ENCODE measurements at places on chromosomes 3 and 15.

DNA sequence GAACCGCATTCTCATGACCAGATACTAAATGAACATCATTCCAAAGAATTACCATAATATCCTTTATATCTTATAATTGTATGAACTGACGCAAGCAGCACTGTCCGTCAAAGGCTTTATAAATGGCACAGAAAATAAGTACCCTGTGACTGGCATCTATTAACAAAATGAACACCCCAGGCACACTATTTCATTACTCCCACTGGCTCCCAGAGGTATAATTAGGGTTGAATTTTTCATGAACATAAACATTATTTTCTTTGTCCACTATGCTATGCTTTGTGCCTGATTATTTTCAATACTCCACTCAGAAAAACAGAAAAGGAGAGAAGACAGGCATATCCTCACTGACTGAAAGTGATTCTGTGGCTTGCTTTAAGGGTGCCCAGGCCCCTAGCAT, 71.1 kb downstream of the LYZL4 start:
- DNase-seq, result no peak

GRCh38 chr15:63950911-63951481, 95.3 kb downstream of the DAPK2 start:
- DNase-seq, result peak; percentile 18

GRCh38 chr15:90880381-90881145, 3.7 kb upstream of the FES start:
- no peak for DNase-seq

- DNase-seq, result no peak
These were observed 34.9 kb downstream of the PPCDC start for GRCh38 chr15:75058127-75058905.

GRCh38 chr3:55330756-55331155, 156.3 kb downstream of the WNT5A start:
- DNase-seq, result no peak

DNA sequence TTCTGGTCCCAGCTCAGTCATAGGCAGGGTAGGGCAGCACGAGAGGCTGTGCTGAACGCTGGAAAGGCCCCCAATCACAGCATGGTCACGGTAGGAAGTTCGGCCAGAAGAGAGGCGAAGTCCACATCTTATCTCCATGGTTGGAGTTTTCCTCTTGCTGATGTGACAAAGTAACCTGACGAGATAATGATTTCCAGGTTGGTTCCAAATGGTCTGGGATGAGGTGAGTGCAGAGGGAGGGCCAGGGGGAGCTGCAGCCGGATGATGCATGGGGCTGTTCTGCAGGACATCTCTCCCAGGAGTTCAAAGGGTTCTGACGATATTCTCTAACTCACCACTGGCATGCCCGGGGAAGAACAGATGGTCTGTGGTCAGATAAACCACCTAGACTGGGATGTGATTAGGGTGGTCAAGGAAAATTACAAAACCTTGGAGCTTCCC, 83.2 kb upstream of the WNT5A start:
- DNase-seq, result no peak

GRCh38 chr3:157695586-157695985, 192.4 kb upstream of the VEPH1 start:
- no peak for DNase-seq

- no peak for DNase-seq
These were observed 1.4 kb upstream of the NDUFAF3 start for GRCh38 chr3:49020330-49021212.

GRCh38 chr15:95409211-95409610, 921.3 kb upstream of the NR2F2 start:
- no peak for DNase-seq

DNA sequence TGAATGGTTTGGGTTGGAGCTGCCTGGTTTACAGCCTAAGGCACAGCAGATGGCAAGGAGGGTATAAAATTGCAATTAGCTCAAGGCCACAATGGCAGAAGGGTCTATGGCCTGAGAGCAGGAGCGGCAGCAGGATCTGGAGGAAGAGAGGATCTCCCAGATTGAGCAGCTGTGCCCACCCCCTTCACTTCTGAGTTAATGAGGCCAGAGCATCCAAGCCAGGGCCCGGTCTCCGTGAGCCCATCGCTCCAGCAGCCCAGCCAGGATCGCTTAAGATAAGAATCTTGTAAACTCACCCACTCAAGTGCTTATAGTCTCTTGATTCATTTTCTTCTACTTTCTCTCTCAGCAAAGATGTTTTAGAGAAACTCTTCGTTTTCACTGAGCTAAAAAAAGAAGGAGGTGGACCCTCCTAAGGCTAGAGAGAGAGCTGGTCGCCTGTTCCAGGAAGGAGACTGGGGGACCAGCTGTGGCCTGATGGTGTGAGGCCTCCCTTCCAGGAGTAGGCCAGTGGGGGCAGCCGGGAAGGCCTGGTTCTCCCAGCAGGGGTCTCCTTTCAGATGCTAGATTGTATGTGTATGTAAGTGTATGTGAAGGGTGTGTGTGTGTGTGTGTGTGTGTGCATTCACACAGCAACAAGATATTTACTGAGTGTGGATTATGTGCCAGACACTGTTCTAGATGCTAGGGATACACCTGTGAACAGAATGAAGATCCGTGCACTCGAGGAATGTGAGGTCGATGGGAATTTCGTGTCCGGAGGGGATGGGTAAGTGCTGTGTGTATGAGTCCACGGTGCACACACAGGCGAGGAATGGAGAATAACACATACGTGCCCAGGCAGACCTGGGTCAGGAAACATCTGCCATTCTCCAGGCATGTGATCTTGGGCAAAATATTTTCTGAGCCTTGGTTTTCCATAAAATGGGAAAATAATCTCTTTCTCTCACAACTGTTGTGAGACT, 18.6 kb downstream of the MAGEF1 start:
- no peak for DNase-seq

- no peak for DNase-seq
These were observed 27.8 kb downstream of the COL8A1 start for GRCh38 chr3:99666201-99666600.

GRCh38 chr15:32730677-32731654, 13.2 kb downstream of the GREM1 start:
- no peak for DNase-seq

DNA sequence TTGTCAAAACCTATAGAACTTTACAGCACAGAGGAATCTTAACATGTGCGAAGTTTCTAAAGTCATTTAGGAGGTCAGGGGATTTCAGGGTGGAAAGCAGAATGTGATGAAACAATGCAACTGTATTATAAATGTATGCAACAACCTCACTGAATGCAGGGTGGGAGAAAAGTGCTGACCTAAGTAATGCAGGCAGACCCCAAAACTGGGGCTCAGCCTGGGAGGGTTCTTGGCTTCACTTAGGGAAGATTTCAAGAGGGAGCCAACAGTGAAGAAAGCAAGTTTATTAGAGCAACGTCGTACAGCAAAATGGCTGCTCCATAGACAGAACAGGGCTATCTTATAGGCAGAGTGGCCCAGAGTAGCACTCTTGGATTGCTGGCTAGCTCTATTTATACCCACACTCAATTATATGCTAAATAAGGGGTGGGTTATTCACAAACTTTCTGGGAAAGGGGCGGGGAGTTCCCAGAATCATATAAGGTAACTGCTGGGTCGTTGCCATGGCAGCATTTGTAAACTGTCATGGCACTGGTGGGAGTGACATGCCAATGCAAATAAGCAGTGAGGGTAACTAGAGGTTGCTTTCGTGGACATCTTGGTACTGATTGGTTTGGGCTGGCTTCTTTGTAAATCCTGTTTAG, 14.2 kb upstream of the CAND2 start:
- DNase-seq, result no peak

DNA sequence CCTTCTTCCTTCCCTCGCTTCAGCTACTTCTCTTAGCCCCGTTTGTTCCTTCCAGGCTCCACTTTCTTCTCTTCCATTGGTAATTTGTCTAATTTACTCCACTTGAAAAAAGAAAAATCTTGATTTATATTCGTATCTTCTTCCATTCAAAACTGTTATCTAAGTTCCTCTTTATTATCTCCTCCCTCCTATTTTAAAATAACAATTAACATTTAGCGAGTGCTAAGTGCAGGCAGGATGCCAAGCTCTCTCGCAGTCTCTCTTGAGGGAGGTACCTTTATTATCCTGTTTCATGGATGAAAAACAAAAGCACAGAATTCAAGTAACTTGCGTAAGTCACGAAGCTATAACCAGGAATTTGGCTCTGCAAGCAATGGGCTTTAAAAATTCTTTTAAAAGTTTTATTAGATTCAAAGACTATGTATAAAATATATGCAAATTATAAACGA, 418.9 kb upstream of the NAALADL2 start:
- no peak for DNase-seq

DNA sequence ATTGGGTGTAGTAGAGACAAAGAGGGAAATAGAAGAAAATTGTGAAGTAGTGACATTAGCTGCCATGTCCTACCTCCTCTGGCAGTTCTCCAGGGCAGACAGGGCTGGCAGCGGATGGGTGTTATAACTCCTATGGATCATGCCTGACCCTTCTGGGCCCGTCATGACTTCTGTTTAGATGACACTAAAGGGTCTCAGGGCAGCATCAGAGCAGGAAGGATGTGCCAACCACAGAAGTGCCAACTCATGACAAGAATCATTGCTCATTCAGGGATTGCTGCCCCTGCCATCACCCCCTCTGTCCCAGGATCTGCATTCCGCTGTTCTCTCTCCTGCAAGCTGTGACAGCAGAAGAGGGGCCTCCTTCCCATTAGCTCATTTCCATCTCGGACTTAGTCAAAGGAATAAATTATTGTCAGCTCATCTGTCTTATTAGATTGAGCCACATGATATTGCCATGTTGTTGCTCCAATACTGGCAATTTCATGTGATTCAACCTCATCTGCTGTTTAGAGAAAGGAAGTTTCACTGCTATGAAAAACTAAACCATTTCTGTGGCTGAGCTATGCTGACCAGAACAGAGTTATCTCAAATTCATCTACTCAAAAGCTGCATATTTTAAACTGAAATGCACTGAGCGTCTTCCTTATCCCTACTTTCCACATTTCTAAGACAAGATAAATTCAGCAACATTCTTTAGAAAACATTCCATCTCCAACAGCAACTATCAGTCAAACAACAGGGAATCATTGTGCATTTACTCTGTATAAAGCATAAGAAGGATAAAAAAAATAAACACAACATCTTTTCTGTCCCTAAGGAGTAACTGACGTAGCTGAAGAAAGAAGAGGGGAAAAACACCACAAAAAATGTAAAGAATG, 271.6 kb downstream of the FHIT start:
- no peak for DNase-seq

DNA sequence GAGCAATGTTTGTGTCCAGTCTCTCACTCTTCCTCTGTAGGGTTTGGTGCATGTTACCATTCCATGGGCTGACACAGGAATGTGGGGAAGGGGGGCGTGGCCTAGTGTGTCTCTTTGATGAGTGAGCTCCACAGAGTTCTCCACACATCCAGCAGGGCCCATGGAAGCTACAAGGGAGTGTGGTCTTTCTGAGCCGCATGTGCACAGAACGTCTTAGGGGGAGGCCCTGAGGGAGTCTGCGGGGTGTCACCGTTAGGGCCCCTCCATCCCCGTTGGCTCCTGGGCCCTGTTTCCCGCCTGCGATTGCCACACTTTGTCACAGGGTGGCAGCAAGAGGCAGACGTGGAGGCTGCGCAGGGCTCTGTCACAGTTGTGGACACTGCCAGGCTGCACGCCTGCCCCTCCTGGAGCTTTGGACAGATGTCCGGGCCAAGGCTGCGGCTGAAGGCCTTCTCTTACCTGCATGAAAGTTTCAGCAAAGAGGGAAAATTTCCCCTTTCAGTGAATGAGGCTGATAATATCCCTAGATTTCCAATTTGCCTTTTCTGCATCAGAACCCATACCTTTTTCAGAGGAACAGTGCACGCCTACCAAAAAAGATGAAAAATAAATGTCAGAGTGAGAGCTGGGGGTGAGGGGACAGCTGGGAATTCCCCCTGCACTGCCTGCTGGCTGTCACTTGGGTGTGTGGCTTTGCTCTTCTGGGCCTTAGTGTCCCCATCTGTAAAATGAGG, 24.3 kb downstream of the CACNA2D3 start:
- DNase-seq, result peak; percentile 38
